Cardiac fibroblast (primary cell): ENCODE measurements at places on chromosomes 16 and 17.

- DNase-seq: peak; percentile 29
Measured at GRCh38 chr17:35577830-35578196, 558 bp downstream of the PEX12 start.

DNA sequence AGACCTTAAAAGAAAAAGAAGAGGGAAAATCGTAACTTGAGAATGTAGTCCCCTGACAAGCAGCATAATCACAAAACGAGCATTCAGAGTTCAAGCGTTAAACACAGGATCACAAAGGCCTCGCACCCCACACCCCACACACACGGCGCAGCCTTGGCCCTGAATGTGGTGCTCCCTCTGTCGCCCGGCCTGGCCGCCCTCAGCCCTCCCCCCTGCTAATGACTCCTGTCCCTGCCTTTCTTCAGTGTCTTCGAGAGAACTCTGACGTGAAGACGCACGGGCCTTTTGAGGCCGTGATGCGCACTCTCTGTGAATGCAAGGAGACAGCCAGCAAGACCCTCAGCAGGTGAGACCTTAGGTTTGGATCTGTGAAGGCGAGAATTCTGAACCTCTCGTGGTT, 47.5 kb upstream of the ENDOV start:
- DNase-seq: no peak

DNA sequence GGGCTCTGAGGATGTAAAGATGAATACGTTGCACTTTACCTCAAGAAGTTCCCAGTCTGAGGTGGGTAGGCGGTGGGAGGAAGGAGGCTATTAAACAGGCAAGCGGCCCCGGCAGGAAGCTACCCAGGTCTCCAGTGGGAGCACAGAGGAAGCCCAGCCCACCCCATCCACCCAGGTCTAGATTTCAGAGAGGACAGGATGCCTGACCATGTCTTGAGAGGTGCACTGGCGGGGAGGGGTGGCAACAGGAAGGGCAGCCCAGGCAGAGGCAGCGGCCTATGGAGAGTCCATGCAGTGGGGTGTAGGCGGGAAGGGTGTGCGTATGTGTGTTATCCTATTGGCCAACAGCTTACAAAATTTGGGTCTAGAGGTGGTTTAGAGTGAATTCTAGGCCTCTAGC, 13.9 kb downstream of the SARM1 start:
- no peak for DNase-seq

DNA sequence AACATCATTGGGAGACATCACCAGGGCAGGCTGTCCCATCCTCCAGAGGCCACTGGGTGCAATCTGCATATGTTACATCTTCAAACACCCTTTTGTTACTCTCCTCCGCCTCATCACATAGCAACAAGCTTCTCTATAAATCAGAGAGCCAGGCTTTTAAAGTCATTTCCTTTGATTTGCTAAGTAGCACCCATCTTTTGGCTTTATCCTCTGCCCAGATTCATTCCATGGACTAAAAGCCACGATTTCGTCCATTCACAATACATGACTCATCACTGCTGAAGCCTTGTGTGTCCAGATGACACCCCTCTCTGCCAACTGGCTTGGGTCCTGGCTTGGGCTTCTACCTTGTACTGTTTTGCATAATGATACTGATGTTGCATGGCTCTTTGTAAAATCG, 2.0 kb upstream of the KRT38 start:
- peak; percentile 52 for DNase-seq

- no peak for DNase-seq
Measured at GRCh38 chr17:9925457-9925856, 20.4 kb upstream of the RCVRN start.

DNA sequence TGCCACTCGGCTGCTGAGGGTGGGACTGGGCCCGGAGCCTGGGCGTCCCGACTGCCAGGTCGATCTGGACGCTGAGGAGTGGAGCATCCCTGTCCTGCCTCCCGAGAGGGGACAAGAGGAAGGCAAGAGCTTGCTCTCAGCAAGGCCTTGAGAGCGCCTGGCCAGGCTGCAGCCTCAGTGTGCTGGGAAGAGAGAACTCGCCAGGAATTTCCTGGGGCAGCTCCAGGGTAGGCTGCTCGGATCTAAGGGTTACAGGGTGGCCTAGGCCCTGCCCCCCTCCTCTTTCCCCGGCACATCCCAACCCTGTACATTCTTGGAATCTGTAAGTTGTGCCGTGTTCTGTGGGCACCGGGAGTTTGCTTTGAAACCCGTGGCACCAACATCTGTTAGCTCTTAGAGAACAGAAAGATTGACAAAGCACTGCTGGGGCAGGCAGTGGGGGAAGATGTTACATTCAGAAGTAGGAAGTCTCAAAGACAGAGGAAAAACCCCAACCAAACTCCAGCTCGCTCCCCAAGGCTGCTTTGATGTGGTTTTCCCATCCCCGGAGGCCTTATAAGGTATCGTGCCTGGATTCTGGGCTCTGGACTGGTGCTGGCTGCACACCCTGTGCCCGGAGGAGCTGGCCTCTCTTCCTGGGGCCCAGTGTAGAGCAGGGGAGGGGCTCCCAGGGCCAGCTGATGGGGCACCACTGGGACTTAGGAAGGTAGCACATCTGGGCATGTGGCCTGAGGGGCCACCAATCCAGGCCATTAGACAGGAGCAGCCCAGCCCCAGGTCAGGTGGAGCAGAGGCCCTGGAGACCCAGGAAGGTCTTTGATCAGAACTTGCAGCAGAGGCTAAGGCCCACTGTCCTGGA, 55.2 kb downstream of the NKD1 start:
- peak; percentile 4 for DNase-seq

- DNase-seq: no peak
Measured at GRCh38 chr16:81521141-81521626, 76.6 kb downstream of the CMIP start.

DNA sequence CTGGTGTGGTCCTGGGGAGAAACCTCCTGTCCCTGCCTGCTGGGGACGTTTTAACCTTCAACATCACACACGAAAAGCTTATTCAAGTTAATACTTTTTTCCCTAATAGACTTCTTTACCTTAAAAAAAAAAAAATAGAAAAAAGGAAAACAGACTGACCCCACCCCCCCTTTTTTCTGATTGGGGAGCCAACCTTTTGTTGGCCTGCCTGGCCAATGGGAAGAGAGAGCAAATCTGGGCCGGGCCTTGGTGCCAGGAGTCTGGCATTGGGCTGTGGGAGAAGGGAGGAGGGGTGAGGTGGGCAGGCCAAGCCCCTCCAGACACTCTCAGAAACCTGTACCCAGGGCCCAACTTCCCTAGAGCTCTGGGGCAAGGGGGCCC, 3.0 kb downstream of the CBX8 start:
- peak; percentile 32 for DNase-seq

GRCh38 chr17:37212179-37212578, 163.6 kb upstream of the C17orf78 start:
- DNase-seq: peak; percentile 15

- no peak for DNase-seq
Measured at GRCh38 chr16:3461151-3461550, 17.7 kb downstream of the NAA60 start.

- no peak for DNase-seq
Measured at GRCh38 chr17:76641501-76641900, 2.1 kb downstream of the ST6GALNAC1 start.

DNA sequence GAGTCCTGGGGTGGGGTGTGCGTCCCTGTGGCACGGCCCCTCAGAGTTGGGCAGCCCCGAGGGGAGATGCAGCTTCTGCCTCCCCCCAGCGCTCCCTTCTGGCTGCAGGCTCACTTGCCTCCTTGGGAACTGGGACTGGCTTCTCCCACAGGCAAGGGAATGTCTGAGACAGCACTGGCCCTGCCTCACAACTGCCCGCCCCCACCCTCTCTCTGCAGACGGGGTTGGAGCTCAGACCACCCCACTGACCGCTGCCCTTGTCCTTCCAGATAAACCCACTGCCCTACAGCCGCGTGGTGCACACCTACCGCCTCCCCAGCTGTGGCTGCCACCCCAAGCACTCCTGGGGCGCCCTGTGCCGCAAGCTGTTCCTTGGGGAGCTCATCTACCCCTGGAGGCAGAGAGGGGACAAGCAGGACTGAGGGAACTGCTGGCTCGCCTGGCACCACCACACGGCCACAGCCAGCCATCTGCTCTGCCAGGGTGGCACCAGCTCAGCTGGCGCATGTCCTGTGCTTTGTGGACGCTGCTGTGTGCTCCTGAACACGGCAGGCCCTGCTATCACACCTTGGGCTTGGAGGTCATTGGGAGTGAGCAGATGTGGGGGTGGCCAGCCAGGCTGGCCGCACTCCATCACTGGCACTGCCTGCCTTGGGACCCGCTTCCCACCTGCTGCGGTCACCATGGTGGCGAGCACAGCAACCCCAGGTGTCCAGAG, 7.1 kb upstream of the RAB40C start:
- no peak for DNase-seq

GRCh38 chr16:15980329-15980728, 30.9 kb downstream of the ABCC1 start:
- no peak for DNase-seq

DNA sequence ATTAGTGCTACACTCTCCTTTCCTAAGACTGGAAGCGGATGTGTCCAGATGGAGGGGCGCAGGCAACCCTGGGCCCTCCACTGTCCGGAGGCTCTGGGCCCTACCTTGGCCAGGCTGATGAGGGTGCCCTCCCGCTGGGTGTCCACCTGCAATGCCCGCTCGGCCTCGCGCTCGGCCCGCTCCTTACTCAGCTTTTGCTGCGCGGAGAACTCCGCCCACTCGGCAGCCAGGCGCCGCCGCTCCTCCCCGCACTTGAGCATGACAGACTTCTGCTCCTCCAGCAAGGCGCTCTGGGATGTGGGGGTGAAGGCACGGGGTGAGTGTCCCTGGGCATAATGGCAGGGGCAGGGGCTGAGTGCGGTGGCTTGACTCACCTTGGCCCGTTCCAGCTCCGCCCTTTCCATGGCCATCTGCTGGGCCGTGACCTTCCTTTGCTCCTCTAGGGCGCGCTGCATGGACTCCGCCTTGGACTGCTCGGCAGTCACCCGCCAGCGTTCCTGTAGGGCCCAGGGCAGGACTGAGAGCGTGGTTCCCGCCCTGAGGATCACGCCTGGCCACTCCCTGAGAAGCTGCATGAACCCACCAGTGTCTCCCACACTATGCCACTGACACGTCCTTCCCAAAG, 10.1 kb upstream of the MRPL38 start:
- DNase-seq: no peak

DNA sequence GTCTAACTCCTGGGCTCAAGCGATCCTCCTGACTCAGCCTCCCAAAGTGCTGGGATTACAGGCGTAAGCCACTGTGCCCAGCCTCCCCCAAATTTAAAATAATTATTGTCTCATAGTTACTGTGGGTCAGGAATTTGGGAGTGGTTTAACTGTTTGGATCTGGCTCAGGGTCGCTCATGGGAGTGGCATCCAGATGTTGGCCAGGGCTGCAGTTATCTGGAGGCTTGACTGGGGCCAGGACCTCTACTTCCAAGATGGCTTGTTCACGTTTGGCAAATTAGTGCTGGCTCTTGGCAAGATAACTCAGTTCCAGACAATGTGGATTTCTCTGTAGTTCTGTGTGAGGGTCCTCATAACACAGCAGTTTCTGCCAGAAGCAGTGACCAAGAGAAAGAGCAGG, 8.0 kb downstream of the TEN1 start:
- DNase-seq: no peak

GRCh38 chr17:72998343-72998742, 94.1 kb downstream of the SLC39A11 start:
- DNase-seq: no peak

DNA sequence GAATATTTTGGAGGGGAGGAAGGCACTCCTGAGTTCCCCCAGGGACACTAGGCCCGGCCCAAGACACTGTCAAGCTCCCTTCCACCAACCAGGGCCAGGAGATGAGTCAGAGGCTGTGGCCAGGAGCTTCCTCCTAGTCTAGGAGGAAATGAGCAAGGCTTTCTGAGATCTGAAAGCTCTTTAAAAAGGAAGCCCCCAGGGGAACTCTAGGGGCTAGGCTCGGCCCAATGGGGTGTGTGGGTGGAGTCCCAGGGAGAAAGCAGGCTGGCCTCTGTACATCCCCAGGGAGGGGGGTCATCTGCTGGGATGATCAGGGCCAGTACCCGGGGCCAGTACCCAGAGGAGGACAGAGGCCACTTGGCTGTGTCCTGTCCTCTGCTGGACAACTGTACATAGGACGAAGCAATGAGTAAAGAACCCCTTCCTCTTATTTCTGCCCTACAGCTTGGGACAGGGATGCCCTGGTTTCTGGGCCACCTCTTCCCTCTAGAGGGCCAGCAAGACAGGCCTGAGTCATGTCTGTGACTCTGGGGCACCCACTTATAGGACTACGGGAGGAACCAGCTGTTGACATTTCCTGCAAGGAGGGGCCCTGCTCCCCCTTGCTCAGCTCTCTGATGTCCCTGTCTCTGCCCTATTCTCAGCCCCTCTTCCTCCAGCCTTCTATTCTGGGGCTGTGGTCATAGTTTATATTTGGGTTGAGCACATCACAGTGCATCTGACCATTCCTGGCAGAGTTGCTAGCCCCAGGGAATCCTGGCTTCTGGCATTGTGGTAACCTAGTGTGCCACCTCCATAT, 2.7 kb downstream of the FHOD1 start:
- peak; percentile 98 for DNase-seq

GRCh38 chr17:62868008-62868407, 59.9 kb upstream of the MARCHF10 start:
- DNase-seq: no peak

GRCh38 chr17:16940116-16940881, 31.6 kb downstream of the TNFRSF13B start:
- DNase-seq: no peak

GRCh38 chr16:84234321-84235241, 5.2 kb downstream of the KCNG4 start:
- DNase-seq: peak; percentile 48

DNA sequence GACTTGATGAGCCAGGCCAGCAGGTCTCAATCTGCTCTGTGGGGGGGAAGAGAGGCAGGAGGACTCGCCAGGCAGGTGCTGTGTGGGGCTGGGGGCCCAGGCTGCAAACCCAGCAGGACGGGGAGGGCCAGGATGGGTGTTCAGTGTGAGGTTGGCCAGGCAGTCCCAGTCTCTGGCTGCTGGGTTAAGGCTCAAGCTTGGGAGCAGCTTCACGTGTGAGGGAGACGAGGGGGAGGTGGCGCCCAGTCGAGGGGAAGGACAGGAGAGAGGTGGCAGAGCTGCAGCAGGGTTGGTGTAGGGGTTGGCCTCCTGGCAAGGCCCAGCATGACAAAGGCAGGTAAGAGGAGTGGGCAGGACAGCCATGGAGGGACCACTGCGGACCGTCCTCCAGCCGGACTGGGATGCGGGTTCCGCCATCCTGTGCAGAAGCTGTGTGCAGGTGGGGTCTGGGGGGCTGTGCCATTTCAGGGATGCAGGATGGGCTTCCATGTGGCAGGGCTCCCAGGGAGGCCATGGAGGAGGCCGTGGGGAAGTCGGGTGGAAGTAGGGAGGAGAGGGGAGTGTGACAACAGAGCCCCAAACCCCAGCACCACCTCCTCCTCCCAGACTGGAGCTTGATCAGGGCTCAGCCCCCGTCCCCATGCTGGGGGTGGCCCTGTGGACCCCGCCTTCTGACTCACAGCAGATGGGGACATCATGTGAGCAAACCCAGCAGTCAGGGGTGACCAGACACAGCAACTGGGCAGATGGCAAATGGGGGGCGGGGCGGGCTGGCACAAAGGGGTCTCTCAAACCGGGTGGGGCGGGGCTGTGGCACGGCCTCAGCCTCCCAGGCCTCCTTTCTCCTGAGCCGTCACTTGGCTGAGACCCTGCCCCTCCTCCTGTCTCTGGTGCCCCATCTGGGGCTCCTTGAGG, 2.8 kb downstream of the ADGRG1 start:
- DNase-seq: no peak

- no peak for DNase-seq
Measured at GRCh38 chr16:20839504-20839903, 33.2 kb downstream of the REXO5 start.

- no peak for DNase-seq
Measured at GRCh38 chr17:73952480-73953205, 250.8 kb upstream of the RPL38 start.
